Activated CD8-positive, alpha-beta memory T cell treated with anti-CD3 and anti-CD28 coated beads for 48 hours (primary cell): ENCODE measurements at places on chromosomes 3 and 15.

DNA sequence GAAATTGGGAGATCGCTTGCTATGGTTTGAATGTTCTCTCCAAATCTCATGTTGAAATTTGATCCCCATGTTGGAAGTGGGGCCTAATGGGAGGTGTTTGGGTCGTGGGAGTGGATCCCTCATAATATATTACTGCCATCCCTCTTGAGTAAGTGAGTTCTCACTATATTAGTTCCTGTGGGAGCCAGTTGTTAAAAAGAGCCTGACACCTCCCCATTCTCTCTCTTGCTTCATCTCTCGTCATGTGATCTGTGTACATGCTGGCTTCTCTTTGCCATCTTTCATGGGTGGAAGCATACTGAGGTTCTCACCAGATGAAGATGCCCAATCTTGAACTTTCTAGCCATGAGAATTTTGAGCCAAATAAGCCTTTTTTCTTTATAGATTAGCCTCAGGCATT, 43.0 kb upstream of the IL20RB start:
- no peak for DNase-seq

- no peak for DNase-seq
Measured at GRCh38 chr15:39110336-39110735, 470.5 kb upstream of the THBS1 start.

GRCh38 chr15:45307230-45307924, 55.3 kb downstream of the SLC28A2 start:
- DNase-seq, result no peak

GRCh38 chr3:132318451-132318850, 1.2 kb downstream of the ACP3 start:
- no peak for DNase-seq

GRCh38 chr15:53511175-53511574, 248.3 kb downstream of the WDR72 start:
- no peak for DNase-seq

GRCh38 chr15:31327669-31328427, 1.2 kb downstream of the KLF13 start:
- DNase-seq, result no peak

GRCh38 chr15:57217778-57218598, 158.3 kb upstream of the CGNL1 start:
- DNase-seq, result no peak

DNA sequence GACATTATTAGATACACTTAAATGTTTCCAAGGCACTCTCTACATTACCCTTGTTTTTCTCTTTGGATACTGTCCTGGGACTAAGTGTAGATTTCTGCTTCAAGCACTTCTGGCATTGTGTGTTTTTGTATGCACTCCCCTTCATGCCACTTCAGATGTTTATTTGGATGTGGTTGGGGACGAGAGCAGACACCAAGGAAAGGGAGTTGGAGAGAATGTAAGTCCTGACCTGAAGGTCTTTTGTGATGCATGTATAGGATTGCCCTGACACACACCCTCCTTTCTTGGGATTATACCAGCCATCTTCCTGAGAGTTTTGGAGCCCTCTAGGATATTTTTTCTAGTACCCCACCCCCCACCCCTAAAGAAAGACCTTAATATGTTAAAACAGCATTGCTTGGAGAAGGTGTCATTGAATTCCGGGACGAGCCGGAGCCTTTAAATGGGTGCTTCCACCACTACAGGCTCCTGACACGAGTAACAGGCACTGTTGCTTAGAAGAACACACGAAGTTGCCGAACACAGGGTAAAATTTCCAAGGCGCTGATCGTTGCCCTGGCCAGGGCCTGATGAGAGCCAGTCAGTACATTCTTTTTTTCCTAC, 22.7 kb downstream of the PSMD6 start:
- DNase-seq, result no peak

- DNase-seq, result no peak
Measured at GRCh38 chr15:101068961-101069653, 149.9 kb downstream of the LRRK1 start.
